ENCODE measurements at places on chromosomes 3 and 15. TPM values are rescaled to one million over a fixed set of nuclear protein-coding genes. Genes with fewer than 3 reads are reported as not detected.
A peak's percentile ranks its signal among the peaks of the same experiment; 100 is the strongest.

Gene NR2F2
- total RNA-seq, result 4.0 TPM

DNA sequence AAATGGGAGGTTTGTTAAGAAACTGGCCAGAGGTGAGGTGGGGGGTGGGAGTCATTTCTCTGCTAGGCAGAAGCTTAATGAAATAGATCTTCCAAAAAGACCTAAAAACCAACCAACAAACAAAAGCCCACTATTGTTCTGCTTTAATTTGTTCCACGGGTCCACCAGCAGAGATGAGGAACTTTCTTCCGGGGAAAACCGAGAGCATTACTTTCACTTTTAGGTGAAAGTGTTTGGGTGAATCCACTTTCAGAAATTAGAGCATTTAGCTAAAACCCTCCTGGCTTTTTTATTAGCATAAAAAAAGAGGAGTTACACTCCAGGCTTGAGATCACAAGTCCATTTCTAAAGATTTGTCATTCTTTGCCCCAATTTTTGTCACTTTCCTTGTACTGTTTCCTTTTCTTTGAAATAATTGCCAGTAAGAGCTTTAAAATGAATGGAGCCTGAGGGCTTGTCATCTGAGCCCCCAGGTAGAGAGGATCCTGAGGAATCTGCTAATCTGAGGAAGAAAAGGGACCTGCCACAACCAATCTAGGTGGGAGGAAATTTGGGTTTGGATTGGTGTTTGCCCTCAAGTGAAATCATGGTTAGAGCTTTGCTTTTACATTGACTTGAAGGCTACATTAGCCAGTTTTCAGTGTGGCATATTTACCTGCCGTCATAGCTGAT lies 667.6 kb downstream of the NAALADL2 start:
- no peaks in the 10 kb centered on the region for H3K4me1 ChIP-seq
- no peak for DNase-seq
- peak overlapping the region; percentile 28 for H3K4me3 ChIP-seq
- no peaks in the 10 kb centered on the region for H3K27me3 ChIP-seq

Gene SNX33
- total RNA-seq, result 32.1 TPM

Gene ITPKA
- not detected for total RNA-seq

GRCh38 chr15:71707230-71708050 lies 102.9 kb upstream of the NR2E3 start:
- H3K4me1 ChIP-seq, result peaks cover 31% of the 10 kb centered on the region
- DNase-seq, result no peak
- peak overlapping the region; percentile 67 for H3K27ac ChIP-seq
- no peaks in the 10 kb centered on the region for H3K36me3 ChIP-seq
- no peak overlapping the region for H3K4me3 ChIP-seq
- H3K27me3 ChIP-seq, result no peaks in the 10 kb centered on the region

DNA sequence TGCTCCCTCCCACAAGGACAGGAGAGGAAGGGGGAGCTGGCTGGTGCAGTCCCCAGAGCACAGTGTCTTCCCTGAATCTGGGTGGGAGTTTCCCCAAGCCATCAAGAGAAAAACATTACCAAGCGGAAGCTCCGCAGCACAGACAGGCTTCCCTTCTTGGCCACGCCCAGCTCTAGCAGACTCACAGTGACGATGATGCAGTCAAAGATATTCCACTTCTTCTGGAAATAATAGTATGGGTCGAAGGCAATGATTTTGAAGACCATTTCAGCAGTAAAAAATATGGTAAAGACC lies 76.7 kb downstream of the SCN10A start:
- no peak overlapping the region for H3K27ac ChIP-seq
- H3K36me3 ChIP-seq, result no peaks in the 10 kb centered on the region

Gene MYZAP
- total RNA-seq, result 14.6 TPM

DNA sequence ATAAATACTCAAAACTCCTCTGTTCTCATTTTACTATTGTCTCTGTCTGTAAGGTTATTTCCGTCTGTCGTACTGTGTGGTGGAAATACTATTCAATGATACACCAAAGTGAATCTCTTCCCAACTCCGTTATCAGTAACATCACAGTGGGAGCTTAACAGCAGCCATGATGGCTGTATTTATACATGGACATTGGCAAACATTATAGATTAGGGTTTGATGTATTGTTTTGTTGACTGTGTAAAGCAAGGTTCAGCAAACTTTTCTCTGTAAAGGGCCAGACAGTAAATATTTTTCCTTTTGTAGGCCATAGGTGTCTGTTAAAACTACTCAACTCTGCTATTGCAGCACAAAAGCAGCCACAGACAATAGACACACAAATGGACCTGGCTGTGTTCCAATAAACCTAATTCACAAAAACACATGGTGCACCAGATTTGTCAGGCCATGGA lies 23.2 kb downstream of the LIPC start:
- H3K4me3 ChIP-seq, result no peak overlapping the region
- H3K4me1 ChIP-seq, result peaks cover 14% of the 10 kb centered on the region
- no peak overlapping the region for H3K27ac ChIP-seq
- no peak for DNase-seq
- no peaks in the 10 kb centered on the region for H3K27me3 ChIP-seq

DNA sequence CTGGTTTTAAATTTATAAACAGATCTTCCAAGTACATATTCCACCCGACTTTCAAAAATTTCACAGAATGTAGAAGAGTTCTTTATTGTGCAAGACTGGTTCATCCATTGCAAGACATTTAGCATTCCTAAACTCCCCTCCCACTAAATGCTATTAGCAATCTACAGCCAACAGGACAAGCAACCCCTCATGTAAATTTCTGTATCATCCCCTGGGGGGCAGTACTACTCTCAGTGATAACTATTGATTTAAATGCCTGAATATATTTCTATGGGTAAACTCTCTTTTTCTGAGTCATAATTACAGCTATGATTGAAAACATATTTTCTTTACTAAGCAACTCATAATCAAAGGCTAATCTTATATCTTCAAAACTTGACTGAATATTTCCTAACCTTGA lies 10.7 kb upstream of the SLC15A2 start:
- no peak overlapping the region for H3K27ac ChIP-seq
- DNase-seq, result no peak
- no peaks in the 10 kb centered on the region for H3K27me3 ChIP-seq
- H3K36me3 ChIP-seq, result no peaks in the 10 kb centered on the region
- H3K4me1 ChIP-seq, result no peaks in the 10 kb centered on the region

DNA sequence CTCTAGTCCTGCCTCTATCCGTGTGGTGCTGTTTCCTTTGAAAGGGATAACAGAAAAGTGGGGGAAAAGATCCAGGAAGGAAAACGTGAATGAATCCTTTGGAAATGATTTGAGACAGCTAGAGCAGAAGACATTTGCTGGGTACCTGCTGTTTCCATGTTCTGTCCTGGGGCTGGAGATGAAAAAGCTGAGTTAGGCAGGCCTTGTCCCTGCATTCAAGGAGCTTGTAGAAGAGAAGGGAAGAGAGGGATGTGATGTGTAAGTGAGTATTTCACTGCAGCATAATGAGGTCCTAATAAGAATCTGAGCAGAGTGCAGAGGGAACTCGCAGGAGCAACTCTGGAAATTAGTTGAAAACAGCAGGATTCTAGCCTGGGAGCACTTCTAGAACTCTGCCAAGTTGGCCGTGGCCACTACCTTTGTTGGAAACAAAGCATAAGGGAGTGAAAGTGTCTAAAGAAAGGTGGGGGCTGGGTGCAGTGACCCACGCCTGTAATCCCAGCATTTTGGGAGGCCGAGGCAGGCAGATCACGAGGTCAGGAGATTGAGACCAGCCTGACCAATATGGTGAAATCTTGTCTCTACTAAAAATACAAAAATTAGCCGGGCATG lies 13.8 kb upstream of the SEMA4B start:
- H3K27ac ChIP-seq, result peak overlapping the region; percentile 64
- no peaks in the 10 kb centered on the region for H3K27me3 ChIP-seq
- peaks cover 78% of the 10 kb centered on the region for H3K4me1 ChIP-seq
- DNase-seq, result no peak

GRCh38 chr3:159882367-159882766 lies 106.3 kb upstream of the IL12A start:
- H3K4me3 ChIP-seq, result no peak overlapping the region
- H3K27me3 ChIP-seq, result no peaks in the 10 kb centered on the region
- no peaks in the 10 kb centered on the region for H3K36me3 ChIP-seq
- no peak for DNase-seq
- no peak overlapping the region for H3K27ac ChIP-seq

GRCh38 chr3:137770835-137771399 lies 6.8 kb downstream of the SOX14 start:
- no peak for DNase-seq
- no peaks in the 10 kb centered on the region for H3K36me3 ChIP-seq
- H3K27ac ChIP-seq, result no peak overlapping the region
- H3K27me3 ChIP-seq, result peaks cover 100% of the 10 kb centered on the region

- peaks cover 37% of the 10 kb centered on the region for H3K4me1 ChIP-seq
- no peak for DNase-seq
- H3K4me3 ChIP-seq, result no peak overlapping the region
- H3K27me3 ChIP-seq, result peaks cover 73% of the 10 kb centered on the region
- no peaks in the 10 kb centered on the region for H3K36me3 ChIP-seq
Measured at GRCh38 chr3:13853978-13854296, 25.9 kb downstream of the WNT7A start.

Gene HEXA
- total RNA-seq, result 36.6 TPM

Gene HYAL2
- 47.7 TPM for total RNA-seq

- H3K4me1 ChIP-seq, result no peaks in the 10 kb centered on the region
- DNase-seq, result no peak
- no peak overlapping the region for H3K27ac ChIP-seq
- H3K4me3 ChIP-seq, result no peak overlapping the region
- peaks cover 13% of the 10 kb centered on the region for H3K36me3 ChIP-seq
Measured at GRCh38 chr15:77135181-77135580, 64.3 kb upstream of the TSPAN3 start.

- DNase-seq, result no peak
- H3K4me3 ChIP-seq, result no peak overlapping the region
- H3K27ac ChIP-seq, result no peak overlapping the region
- no peaks in the 10 kb centered on the region for H3K36me3 ChIP-seq
Measured at GRCh38 chr3:46143951-46144473, 64.1 kb downstream of the CCR1 start.

DNA sequence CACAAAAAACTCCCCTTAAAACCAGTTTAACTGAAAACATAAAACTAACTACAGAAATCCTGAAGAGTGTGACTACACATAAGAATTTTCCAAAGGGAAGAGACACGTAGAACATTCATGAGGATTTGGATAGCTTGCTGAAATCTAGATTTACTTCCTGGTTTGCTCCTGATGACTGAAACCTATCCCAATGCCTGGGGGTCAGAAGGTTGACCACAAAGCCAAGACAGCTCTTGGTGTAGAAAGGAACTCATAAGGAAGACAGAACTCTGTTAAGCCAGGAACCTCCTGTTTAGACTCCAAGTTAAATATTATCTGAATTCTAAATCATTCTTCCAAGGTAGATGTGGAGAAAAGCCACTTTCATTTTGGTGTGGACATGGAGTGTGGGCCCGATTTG lies 92.8 kb downstream of the TFG start:
- no peaks in the 10 kb centered on the region for H3K36me3 ChIP-seq
- no peak for DNase-seq
- no peaks in the 10 kb centered on the region for H3K4me1 ChIP-seq
- no peaks in the 10 kb centered on the region for H3K27me3 ChIP-seq
- no peak overlapping the region for H3K4me3 ChIP-seq
- no peak overlapping the region for H3K27ac ChIP-seq

- no peaks in the 10 kb centered on the region for H3K36me3 ChIP-seq
- peaks cover 3% of the 10 kb centered on the region for H3K27me3 ChIP-seq
- H3K27ac ChIP-seq, result no peak overlapping the region
- no peak overlapping the region for H3K4me3 ChIP-seq
Measured at GRCh38 chr3:55894605-55895004, 407.5 kb upstream of the WNT5A start.

DNA sequence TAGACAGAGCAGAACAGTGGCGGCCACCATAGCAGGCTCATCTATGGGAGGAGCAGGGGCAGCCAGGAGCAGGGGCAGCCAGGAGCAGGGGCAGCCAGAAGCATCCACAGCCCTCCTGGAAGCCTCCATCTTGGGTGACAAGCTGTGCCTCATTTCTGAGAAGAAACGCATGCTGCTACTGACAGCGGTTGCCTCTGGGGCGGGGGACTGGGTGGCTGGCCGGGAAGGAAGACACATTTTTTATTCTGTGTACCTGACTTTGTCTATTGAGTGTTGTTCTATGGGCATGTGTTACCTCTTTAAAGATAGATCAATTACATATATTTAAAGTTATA lies 71.5 kb upstream of the KLF13 start:
- peaks cover 18% of the 10 kb centered on the region for H3K4me1 ChIP-seq
- no peak overlapping the region for H3K4me3 ChIP-seq
- H3K36me3 ChIP-seq, result no peaks in the 10 kb centered on the region
- no peak overlapping the region for H3K27ac ChIP-seq
- H3K27me3 ChIP-seq, result no peaks in the 10 kb centered on the region

Gene COL6A5
- total RNA-seq, result 0.55 TPM

Gene GOLGA6L7
- total RNA-seq, result not detected

DNA sequence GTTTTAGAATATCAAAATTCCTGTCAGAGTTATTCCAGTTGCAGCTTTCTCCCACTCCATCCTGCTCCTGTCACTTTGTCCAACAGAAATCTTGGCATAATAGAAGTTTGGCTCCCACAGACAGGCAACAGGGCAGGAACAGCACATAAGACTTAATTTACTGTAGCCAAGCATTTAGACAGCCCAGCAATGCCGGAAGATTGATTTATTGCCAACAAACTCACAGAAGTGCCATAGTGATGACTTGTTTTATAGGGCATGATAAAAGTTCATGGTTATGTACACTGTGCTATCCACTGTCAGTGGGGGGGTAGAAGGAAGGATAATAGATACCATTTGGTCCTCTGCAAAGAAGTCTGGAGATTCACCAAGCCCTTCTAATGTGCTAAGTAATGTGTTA lies 98.3 kb upstream of the CBLB start:
- no peak for DNase-seq
- H3K4me3 ChIP-seq, result no peak overlapping the region
- H3K36me3 ChIP-seq, result no peaks in the 10 kb centered on the region
- H3K27ac ChIP-seq, result no peak overlapping the region
- H3K4me1 ChIP-seq, result peaks cover 16% of the 10 kb centered on the region

Gene PRR20G
- not detected for total RNA-seq

GRCh38 chr3:134860141-134860540 lies 65.1 kb downstream of the EPHB1 start:
- H3K27me3 ChIP-seq, result no peaks in the 10 kb centered on the region
- no peaks in the 10 kb centered on the region for H3K4me1 ChIP-seq
- H3K27ac ChIP-seq, result no peak overlapping the region
- H3K36me3 ChIP-seq, result no peaks in the 10 kb centered on the region
- no peak overlapping the region for H3K4me3 ChIP-seq

All from suprapubic skin (tissue), 4 donors.